ENCODE measurements at places on chromosomes 7 and 10.

GRCh38 chr7:27955011-27955410, 215.0 kb downstream of the TAX1BP1 start:
- no peak for DNase-seq

DNA sequence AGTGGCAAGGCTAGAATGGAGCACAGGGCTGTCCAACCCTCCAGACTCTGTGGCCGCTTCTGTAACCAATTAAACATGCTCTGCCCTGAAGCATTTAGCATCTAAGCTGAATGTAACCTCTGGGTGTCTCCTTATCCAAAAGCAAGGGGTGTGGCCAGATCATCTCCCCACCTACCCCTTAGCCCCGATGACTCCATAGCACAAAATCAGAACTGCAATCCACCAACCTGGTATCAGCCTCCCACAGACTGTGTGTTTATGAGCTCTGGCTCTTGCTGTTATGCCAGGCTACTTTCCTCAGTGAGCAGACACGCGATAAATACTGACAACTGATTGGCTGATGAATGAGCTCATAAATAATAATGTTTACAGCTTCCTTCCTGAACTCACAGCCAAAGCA, 3.2 kb downstream of the FRMD4A start:
- DNase-seq = no peak

DNA sequence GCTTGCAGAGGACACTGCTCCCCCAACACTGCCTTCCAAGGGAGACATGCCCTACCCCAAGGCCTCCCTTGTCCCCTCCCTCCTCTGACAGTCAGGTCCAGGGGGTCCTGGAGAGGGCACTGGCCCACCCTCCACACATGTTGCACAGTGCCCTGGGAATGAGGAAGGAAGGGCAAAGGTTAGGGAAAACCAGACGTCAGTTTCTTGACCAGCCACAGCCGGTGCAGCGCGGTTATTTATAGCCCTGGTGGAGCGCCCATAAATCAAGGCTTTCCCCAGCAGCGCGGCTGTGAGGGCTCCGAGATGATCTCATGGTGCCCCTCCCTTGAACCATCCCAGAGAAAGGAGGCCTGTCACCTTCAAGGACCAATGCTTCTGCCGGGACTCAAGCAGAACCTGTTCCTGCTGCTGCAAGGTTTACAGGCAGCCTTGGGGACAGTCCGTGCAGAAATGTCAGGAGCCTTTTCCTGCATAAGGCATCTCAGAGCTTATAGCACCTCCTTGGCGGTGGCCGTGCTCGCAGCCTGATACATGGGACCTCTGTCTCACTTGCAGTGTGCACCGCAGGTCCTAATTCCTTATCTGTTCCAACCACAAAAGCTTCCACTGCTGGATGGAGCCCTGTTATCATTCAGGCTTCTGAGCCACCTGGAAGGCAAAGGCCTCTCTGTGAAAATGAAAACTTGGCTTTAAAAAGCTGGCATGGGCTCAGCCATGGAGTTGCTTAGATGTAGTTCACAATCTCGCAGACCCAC, 127.3 kb downstream of the LHPP start:
- DNase-seq = no peak

GRCh38 chr10:60430017-60430416, 40.3 kb upstream of the ANK3 start:
- no peak for DNase-seq

- no peak for DNase-seq
These were observed 3.5 kb upstream of the INHBA start for GRCh38 chr7:41706228-41706930.

- no peak for DNase-seq
These were observed 673.9 kb downstream of the PHTF2 start for GRCh38 chr7:78472519-78472918.

GRCh38 chr7:2309889-2310331, 4.3 kb downstream of the SNX8 start:
- no peak for DNase-seq

DNA sequence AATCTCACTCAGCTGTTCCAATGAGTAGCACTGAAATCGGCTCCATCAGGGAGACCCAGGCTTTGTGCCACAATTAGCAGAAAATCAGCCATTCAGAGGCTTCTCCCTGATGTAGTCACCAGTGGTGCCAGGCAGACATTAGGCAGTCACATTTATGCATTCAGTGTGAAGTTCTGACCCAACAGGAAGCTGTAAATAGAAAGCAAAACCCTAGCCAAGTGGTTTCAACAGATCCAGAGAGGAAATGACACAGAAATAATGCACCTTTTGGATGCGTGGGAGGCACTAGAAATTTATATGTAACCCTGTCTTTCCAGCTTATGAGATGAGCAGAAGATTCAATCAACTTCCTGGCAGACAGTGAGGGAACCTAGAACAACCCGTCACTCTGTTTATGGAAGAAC, 186.4 kb downstream of the PDE1C start:
- DNase-seq = no peak

DNA sequence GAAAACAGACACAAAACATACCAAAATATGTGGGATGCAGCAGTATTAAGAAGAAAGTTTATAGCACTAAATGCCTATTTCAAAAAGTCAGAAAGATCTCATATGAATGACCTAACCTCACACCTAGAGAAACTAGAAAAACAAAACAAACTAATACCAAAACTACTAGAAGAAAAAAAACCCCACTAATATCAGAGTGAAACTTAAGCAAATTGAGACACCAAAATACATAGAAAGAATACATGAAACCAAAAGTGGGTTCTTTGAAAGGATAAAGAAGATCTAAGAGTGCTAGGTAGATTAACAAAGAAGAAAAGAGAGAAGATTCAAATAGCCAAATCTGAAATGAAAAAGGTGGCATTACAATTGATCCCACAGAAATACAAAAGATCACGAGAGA, 494.1 kb downstream of the SH2D4B start:
- DNase-seq = no peak

Data from SIG-M5 (cell line).